Activated naive CD4-positive, alpha-beta T cell treated with anti-CD3 and anti-CD28 coated beads for 36 hours (primary cell): ENCODE measurements at places on chromosomes 1 and 21.

- no peak for DNase-seq
Observed at GRCh38 chr1:203548892-203549291, 54.9 kb downstream of the OPTC start.

- DNase-seq: no peak
Observed at GRCh38 chr1:231929311-231929710, 302.7 kb downstream of the DISC1 start.

GRCh38 chr1:172421974-172422604, 1.6 kb downstream of the C1orf105 start:
- no peak for DNase-seq

- peak; percentile 42 for DNase-seq
Observed at GRCh38 chr1:160544647-160545046, 21.6 kb upstream of the SLAMF6 start.

- no peak for DNase-seq
Observed at GRCh38 chr1:221101807-221102605, 222.8 kb downstream of the HLX start.

DNA sequence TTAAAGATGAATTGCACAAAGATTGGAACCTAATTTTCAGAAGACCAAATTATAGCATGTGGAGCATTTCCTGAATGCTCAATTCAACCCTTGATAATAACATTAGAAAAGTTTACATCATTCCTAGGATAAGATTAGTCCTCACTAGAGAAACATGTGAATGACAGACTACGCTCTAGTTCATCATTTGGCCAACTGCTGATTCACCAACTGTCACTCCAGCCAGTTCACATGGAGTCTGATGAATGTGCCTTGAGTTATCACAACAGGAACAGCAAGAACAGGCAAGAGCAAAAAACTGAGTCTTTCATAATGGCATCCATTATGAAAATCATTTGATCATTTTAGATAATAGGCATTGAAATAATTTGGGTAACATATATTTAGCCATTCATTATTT, 415.9 kb downstream of the PTPRC start:
- DNase-seq: no peak

DNA sequence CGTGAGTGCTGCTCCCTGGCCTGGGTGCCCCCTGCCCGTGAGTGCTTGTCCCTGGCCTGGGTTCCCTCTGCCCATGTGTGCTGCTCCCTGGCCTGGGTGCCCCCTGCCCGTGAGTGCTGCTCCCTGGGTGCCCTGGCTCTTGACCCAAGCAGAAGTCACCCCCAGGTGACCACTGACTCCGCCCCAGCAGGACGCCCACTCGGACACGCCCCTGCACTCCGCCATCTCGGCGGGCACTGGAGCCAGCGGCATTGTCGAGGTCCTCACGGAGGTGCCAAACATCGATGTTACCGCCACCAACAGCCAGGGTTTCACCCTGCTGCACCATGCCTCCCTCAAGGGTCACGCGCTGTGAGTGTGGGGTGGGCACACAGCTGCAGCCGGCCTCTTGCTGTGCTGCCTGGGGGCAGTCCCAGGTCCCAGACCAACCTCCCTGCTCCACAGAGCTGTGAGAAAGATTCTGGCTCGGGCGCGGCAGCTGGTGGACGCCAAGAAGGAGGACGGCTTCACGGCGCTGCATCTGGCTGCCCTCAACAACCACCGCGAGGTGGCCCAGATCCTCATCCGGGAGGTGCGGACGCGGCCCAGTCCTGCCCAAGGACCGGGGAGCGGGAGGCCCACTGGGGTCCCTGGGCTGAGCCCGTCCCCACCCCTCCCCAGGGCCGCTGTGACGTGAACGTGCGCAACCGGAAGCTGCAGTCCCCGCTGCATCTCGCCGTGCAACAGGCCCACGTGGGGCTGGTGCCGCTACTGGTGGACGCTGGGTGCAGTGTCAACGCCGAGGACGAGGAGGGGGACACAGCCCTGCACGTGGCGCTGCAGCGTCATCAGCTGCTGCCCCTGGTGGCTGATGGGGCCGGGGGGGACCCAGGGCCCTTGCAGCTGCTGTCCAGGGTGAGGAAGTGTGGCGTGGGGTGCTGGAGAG, 3.9 kb upstream of the MMP23B start:
- no peak for DNase-seq
